ENCODE measurements at places on chromosomes 7 and 10.

DNA sequence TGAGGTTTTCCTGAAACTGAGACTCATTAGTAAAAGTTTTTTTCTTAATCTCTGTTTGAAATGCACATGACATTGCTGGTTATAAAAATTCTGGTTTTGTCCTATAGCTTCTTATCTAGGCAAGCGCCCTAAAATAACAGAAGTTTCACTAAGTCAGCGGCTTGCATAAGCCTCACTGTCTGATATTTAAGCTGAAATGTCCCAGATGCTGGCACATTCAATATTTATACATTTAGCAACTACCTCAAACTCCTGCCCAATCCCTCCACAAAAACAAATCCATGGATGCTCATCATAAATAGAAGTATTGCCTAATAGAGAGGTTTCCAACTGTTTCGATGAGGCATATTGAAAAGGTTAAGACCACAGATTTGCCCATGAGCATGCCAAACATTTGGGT lies 83.1 kb upstream of the EGR2 start:
- no peak for DNase-seq

- no peak for DNase-seq
Measured at GRCh38 chr7:126720232-126720631, 532.5 kb downstream of the GRM8 start.

GRCh38 chr10:72316748-72317435 lies 37.8 kb downstream of the DNAJB12 start:
- peak; percentile 25 for DNase-seq

GRCh38 chr10:84308021-84308420 lies 20.4 kb upstream of the CCSER2 start:
- no peak for DNase-seq

DNA sequence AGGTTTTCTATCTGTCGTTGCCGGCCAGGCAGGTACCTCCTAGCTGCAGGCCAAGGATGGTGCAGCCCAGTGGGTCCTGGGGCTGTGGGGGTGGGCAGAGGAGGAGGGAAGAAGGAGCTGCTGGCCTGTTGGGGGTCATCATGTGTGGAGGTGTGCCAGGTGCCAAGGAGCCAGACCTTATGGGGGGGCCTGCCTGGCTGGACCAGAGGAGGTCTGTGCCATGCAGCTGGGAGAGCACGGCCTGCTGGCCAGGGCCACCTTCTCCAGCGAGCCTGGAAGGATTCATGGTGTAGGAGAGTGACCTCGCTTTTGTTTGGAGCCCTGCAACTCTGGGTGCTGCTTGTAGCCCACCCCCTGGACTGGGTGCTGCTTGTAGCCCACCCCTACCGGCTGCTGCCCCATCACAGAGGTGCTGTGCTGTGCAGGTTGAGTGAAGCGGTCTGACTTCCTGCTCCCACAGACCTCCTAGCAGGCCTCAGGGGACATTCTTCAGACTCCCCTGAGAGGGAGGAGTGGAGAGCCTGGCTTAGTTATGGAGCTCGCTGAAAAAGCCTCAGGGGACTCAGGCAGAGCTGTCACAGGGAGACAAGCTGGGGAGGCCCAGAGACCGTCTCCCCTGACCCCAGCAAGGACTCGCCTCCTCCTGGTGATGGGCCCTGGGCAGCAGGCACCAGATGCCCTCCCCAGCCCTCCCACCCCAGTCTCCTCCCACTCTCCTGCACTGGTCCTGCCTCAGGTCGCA lies 67.7 kb upstream of the AQP1 start:
- no peak for DNase-seq

DNA sequence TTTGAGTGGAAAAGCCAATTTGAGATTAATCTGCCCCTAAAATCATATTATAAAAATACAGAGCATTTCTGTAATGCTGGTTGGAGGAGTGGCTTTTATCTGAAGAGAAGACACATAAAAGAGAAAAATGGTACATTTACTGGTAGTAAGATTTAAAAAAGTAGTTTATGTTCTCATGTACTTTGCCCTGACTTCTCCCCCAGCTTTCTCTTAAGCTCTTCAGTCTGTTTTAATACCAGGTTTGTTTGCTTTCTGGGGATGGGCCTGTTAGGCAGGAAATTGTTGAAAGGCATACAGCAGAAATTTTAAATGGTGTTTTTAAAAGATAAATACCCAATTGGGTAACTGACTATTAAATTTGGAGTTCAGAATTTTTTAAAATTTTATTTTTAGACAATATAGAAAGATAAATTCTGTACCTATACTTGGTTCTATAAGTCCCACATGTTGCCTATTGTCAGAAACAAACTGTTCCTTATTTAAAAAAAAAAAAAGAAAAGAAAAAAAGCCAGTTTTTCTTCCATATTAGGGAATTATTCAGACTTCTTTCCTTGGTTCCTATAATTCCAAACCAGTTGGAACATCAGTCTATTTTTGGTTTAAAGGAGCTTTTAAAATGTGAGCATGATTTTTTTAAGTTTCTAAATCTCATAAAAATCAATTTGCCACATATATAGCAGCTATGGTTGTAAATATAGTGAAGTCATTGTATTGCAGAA lies 136.6 kb downstream of the ARID5B start:
- DNase-seq: no peak

- DNase-seq: no peak
Measured at GRCh38 chr7:50940621-50941020, 157.9 kb upstream of the GRB10 start.
